SK-N-DZ (cell line): ENCODE measurements at places on chromosomes 5 and 9.
A peak's percentile ranks its signal among the peaks of the same experiment; 100 is the strongest.

- no peak for DNase-seq
Measured at GRCh38 chr9:98556511-98556910, 152.2 kb downstream of the GABBR2 start.

DNA sequence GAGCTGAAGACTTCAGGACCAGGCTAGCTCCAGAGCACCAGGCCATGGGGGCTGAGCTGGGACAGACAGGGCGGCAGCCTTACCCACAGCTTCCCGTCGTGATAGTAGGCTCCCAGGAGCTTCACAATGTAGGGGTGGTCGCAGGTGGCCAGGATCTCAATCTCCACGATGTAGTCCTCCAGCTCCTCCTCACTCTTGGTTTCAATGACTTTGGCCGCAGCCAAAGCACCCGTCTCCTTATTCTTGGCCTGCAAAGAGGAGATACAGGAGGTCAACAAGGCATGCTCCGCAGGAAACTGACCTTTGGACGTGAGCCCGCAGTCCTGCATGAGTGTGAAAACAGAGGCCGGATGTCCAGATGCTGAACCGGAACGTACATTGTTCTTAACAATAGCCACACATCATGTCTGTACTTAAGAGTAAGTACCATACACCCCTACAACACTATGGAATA lies 31.5 kb downstream of the STK10 start:
- DNase-seq = no peak

DNA sequence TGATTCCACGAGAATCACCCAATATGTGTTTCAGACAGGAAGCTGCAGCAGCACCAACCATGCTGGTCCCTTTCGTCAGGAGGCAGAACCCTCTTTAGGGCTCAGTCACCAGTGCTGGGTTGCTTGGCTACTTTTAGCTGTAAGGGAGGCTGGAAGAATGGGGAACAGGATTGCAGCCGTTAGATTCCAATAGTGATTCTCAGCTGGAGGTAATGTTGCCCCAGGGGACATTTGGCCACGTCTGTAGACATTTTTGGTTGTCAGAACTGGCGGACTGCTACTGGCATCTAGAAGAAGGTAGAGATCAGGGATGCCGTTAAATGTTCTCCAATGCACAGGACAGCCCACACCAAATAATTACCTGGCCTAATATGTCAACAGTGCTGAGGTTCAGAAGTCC lies 81.8 kb downstream of the ANKRD33B start:
- no peak for DNase-seq

- DNase-seq = no peak
Measured at GRCh38 chr5:61333954-61334867, 2.2 kb downstream of the ZSWIM6 start.

- DNase-seq = no peak
Measured at GRCh38 chr5:172626031-172626581, 15.0 kb upstream of the NEURL1B start.

DNA sequence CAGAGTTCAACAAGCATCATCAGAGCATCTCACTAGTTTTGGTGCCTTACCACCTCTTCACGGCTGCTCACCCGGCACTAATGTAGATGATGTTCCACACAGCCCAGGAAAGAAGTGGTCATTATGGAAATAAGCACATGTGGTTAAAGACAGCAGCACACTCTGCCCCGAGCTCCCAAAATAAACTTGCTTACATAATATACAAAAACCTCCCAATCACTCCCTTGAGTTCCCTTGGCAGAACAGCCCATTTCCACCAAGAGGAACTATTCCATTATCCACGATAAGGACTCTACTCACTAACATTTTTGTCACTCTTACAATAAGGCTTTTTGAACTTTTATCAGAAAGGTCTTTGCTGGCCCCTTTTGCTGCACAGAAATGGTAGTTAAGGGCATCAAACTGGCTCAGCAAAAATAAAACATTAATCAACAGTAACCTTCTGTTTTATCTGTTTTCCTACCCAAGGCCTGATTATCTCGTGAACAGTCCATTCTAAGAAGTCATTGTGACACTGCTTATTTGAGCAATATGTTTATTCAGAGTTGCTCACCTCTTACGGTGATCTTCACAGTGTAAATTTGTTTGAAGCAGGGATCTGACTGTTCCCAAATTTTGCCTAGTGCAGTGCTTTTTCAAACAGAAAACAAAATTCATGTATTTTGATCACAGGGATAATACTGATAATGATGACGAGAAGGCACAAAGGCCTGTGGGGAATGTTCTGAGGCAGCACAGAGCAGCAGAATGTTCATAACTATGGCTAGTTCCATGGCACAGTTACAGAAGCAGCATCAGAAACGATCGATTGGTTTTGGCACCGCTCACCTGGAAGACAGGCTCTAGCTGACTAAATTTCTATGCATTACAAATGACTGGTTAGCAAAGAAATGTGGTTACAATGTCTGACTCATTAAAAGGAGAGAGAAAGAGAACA lies 399.8 kb upstream of the PIK3R1 start:
- DNase-seq = no peak

- DNase-seq = no peak
Measured at GRCh38 chr5:172840432-172841154, 6.5 kb downstream of the ERGIC1 start.

DNA sequence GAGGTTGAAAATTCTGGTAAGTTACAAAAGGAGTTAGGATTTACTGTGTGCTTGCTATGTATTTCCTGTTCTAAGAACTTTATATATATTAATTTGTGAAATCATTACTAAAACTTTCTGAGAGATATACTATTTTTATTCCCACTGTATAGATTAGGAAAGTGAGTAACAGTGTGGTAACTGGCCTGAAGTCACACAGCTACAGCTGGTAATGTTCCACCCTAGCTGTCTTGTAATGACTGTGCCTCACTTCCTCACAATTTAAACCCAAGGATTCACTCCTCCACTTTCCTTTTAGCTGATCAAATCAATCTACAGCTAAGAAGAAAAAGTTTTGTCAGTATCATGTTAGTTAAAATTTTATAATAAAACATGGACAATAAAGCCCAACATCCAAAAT lies 278.8 kb downstream of the GAS1 start:
- DNase-seq = no peak

DNA sequence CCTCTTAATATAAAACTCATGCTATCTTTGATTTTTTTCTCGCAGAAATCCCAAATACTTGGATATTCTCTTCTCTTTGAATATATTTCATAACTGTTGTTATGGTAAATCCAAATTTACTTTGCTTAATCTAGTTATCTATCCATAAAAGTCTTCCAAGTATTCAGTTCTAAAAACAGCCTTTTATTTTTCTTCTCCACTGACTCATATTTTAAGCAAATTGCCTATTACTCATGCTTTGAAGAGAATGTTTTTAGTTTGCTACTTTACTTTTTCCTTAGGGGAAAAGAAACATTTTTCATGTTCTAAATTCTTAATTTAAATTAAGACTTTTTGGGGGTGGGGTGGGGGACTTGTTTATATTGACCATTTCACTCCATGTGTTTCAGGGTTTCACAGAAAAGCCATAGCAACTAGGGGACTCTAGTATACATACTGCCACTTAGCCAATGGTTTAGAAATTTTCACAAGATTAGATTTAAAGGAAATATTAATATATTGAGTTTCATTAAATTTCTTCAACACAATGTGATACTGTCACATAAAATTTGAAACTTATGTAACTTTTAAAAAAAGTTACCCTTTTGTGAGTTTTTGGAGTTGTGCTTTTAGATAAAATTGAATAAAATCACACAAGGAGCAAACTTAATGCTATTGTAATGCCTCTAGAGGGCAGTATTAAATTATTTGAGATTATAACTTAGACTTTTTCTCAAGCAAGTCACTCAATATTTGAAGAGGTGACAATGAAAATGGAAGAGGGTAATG lies 545.8 kb upstream of the ARRDC3 start:
- peak; percentile 15 for DNase-seq
